Suppressor macrophage (primary cell): ENCODE measurements at places on chromosomes 5 and 9.

- DNase-seq = peak; percentile 11
These were observed 50.7 kb upstream of the GRHPR start for GRCh38 chr9:37371565-37372464.

GRCh38 chr5:96203761-96204160 lies 229.3 kb downstream of the PCSK1 start:
- no peak for DNase-seq

GRCh38 chr9:5482194-5482593 lies 28.1 kb upstream of the PDCD1LG2 start:
- no peak for DNase-seq

DNA sequence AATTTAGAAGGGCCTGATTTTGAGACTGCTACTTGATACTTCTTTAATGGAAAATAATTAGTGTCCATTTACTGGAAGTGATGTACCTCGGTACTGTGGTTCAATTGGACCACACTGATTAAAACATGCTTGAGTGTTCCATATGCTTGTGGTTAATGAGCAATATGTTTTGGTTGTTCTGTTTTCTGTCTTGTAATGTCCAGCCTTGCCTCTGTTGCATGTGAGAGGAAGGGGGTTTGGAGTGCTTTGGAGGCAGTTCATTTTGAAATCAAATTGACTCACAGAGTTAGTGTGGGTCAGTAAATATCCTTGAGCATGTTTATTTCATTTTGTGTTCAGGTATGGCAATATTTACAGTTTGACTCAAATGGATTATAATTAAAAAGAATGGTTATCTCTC lies 334.4 kb downstream of the ARHGEF28 start:
- no peak for DNase-seq

DNA sequence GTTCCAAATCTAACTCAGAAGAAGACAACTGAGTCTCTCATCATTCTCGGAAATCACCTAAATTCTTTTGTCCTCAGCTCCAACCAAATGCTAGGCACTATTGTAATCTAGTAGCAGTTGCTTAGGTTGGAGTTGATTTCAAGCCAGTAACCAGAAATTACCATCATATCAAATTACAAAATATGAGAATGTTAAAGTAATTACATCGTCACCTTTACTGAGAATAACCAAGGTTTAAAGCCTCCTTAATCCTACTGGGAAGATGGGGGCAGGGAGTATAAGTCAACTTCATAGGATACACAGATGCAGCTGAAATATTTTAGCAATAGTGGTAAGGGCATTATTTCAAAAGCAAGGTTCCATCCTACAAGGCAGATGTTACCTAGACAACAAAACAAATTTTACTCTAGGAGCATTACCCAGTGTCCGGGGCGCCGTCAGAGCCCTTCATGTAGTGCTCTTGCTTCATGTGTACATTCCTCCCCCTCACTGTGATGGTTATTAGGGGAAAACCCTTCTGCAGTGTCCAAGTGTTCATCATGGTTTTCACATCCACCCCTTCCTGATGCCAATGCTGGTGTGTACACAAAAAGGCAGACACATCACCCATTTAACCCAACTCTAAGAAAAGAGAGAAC lies 19.5 kb downstream of the ERAP1 start:
- peak; percentile 47 for DNase-seq

- DNase-seq = no peak
These were observed 412.6 kb downstream of the MLLT3 start for GRCh38 chr9:20209391-20210340.

DNA sequence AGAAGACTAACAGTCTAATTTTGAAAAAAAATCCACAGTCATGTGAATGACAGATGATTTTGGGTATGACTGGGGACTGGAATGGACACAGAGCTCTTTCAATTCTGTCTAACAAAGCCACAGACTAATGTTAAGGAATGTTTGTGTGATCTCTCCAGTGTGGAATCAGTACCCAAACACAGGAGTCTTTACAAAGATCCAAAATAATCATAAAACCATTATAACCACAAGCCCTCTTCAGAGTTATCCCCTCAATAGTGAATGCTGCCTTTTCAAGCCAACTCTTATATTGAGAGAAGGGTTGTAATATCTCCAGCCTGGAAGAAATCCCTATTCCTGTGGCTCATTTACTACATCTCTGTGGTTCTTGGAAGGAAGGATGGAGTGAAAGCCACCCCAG lies 552.0 kb upstream of the CLINT1 start:
- no peak for DNase-seq

- DNase-seq = no peak
These were observed 2.7 kb downstream of the GNAQ start for GRCh38 chr9:78028926-78029325.

DNA sequence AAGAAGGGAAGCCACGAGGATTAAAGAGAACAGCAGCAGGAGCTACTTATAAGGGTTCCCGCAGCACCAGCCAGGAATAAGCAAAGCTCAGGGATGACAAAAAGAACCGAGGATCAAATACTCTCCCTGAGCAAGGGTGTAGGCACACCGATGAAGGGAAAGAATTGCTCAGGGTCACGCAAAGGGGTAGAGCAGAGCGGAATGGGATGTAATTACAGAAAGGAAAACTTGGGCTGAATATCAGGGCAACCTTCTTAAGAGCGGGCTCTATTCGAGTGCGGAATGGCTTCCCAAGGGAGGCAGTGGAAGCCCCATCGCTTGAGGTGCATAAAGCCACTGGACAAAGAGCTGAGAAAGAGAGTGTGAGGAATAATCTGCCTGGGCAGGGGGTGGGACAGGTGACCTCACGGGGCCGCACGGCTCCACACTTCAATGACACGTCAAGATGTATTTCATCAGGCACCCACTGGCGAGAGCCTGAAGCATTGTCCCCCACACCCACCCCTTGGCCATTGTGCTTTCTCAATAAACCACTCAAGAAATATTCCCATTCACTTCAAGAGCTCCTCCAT lies 162.2 kb downstream of the EBF1 start:
- DNase-seq = no peak

DNA sequence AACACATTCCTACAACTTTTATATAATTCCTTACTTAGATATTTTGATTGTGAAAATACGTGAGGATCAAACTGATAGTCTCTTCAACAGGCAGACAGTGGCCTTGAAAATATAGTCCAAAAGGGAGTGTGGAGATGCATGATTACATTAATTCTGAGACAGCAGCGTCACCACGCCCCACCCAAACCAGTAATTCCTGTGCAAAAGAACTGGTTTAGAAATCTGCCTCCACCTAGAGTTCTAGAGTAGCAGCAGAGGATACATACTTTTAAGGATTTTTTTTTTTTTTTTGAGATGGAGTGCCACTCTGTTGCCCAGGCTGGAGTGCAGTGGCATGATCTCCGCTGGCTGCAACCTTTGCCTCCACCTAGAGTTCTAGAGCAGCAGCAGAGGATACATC lies 1.6 kb upstream of the TUT7 start:
- no peak for DNase-seq

- no peak for DNase-seq
These were observed 178.9 kb downstream of the GABBR2 start for GRCh38 chr9:98529841-98530240.

- DNase-seq = peak; percentile 69
These were observed 118.4 kb downstream of the ARHGAP26 start for GRCh38 chr5:142888469-142889085.

- no peak for DNase-seq
These were observed 124.7 kb downstream of the PALM2AKAP2 start for GRCh38 chr9:109904666-109905065.
